ENCODE measurements at places on chromosomes 16 and 17.

- no peak for DNase-seq
Measured at GRCh38 chr17:39270923-39271322, 45.2 kb upstream of the STAC2 start.

DNA sequence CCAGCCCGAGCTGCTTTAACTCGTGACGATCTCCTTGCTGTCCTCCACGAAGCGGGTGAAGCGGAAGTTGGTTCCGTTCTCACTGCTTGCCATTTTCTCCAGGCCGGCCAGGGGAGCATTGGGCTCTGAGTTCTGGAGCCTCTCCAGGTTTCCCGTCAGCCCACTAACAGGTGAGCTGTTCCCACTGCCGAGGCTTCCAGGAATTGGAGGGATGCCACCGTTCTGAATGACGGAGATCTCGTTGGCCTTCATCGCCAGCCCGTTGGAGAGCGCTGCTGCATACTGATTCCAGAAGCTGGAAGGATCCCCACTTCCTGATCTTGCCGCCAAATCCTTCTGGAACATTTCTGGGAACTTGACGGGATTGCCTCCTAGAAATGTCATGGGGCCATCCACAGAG is 14.0 kb downstream of the SALL1 start:
- no peak for DNase-seq

GRCh38 chr17:29573558-29573869 is 5.0 kb downstream of the TP53I13 start:
- no peak for DNase-seq

GRCh38 chr16:13733561-13733960 is 186.4 kb upstream of the ERCC4 start:
- no peak for DNase-seq

- no peak for DNase-seq
Measured at GRCh38 chr16:801584-802363, 1.2 kb upstream of the GNG13 start.

All from activated CD4-positive, CD25-positive, alpha-beta regulatory T cell (primary cell).